ENCODE measurements at places on chromosomes 12 and 14. TPM values are rescaled to one million over a fixed set of nuclear protein-coding genes. Genes with fewer than 3 reads are reported as not detected.

GRCh38 chr12:115267891-115268290, 583.9 kb upstream of the TBX3 start:
- no peak for DNase-seq

DNA sequence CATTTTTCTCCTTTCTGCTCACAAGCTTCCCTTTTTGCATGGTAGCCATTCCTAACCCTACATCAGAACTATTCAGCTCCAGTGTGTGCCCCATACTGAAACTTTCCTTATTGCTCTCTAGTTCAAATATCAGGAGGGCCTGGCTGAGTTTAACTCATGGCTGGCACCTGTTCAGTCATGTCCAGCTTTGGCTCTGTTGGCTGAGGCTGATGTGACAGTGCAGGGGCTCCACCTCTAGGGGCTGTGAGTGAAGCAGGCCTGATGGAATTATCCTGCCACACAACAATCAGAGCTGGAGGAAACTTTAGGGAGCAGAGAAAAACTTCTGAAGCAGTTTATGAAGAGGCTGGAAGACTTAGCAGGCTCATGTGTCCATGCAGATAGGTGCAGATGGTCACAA, 8.5 kb downstream of the COQ6 start:
- DNase-seq = no peak

DNA sequence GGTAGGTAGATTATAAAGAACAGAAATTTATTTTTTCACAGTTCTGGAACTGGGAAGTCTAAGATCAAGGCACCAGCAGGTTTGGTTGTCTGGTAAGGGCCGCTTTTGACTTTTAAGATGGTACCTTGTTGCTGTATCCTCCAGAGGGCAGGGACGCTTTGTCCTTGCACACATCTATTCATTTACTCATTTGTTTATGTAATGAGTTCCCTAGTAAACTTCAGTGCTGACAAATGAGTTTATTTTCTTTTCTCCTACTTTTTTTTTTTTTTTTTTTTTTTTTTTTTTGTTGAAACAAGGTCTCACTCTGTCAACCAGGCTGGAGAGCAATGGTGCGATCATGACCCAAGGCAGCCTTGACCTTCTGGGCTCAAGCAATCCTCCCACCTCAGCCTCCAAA, 195.7 kb downstream of the FBXL14 start:
- DNase-seq = no peak

DNA sequence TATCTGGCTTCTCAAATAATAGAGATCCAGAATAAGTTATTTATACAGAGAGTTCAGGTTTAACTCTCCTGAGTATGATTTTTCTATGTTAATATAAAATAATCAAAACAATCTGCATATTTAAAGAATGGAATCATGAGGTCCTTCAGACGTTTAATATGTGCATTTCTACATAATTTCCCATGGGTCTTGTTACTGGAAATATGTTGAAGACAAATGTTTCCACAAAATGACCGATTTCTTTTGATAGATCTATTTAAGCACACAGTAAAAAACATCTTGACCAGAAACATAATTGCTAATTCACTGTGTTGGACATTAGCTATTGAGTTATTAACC, 381.9 kb downstream of the APAF1 start:
- no peak for DNase-seq

DNA sequence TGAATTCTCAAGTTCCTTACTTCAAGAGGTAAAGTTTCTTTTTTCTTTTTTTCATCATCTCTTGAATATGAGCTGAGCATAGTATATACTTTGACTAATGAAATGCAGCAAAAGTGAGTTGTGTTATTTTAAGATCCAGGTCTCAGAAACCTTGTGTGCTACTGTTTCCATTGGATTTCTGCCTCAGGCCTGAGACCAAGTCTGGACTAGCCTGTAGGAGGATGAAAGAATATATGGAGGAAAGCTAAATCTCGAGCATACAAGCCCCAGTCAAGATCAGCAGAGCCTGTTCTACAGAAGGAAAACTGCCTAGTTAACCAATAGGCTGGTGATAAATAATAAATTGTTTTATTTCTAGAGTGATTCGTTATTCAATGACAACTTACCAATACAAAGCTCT, 652.5 kb downstream of the C12orf50 start:
- DNase-seq = no peak

DNA sequence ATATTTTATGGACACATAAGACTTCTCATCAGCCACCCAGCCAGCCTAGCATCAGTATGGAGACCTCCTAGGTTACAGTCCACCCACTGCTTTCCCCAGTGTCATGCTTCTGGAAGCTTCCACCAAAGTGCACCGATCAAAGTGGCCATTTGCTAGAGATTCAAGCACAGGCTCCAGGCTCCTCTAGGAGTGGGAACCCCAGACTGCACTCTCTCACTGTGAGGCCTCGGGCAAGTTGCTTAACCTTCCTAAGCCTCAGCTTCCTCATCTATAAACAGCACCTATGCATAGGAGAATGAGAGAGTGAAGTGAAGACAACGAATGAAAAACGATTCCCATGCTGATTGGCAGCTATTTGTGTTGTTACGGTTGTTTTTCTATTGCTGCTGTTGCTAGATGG, 94.4 kb downstream of the DICER1 start:
- no peak for DNase-seq

GRCh38 chr12:109385339-109386058, 37.8 kb downstream of the MYO1H start:
- no peak for DNase-seq

DNA sequence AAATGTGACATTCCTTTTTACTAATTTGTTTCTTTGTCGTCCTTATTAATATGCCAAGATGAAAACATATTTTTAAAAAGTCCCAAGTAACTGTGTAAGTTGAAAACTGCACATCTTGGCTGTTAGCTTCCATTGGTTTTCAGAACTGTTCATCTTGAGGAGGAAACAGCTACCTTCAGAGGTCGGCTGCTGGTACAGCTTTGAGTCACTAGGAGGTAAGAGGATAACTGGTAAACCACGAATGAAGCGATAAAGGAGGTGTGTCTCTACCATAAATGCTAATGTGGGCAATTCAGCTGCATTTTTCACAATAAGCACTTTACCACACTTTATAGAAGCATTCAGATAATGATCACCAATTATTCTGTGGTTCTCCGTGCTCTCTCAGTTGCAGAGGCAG, 137.5 kb upstream of the KRAS start:
- DNase-seq = no peak

GRCh38 chr14:61860294-61860918, 98.2 kb downstream of the SNAPC1 start:
- peak; percentile 53 for DNase-seq

DNA sequence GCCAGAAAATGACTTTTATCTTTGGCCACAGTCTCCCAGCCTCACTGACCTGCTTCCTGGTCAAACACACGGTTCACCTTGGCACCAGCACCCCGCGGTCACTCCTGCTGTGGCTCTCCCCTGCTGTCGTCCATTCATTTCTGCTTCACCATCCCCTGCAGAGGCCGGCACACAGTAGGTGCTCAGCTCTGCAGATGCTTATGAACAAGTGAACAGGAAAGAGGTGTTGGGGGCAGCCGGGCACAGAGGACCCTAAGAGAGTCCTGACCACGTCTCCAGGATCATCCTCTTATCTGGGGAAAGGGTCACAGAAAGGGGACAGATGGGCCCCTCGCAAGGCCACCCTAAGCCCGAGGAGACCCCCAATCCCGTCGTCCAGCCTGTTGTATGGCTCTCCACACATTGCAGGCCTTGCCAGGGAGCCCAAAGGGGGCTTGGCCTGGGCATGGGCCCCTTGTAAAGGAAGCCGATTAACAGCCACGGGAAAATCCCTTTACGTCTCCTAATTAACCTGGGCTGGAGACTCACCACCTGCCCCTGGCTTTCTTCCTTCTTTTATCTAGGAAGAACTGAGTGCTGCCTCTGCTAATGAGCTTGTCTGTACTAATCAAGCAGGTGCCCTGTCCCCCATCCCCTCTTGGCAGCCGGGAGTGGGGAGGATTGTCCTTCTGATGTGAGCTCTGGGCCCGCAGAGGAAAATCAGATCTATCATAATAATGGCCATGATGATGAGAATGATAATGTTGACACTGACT, 119.2 kb downstream of the AACS start:
- DNase-seq = no peak

DNA sequence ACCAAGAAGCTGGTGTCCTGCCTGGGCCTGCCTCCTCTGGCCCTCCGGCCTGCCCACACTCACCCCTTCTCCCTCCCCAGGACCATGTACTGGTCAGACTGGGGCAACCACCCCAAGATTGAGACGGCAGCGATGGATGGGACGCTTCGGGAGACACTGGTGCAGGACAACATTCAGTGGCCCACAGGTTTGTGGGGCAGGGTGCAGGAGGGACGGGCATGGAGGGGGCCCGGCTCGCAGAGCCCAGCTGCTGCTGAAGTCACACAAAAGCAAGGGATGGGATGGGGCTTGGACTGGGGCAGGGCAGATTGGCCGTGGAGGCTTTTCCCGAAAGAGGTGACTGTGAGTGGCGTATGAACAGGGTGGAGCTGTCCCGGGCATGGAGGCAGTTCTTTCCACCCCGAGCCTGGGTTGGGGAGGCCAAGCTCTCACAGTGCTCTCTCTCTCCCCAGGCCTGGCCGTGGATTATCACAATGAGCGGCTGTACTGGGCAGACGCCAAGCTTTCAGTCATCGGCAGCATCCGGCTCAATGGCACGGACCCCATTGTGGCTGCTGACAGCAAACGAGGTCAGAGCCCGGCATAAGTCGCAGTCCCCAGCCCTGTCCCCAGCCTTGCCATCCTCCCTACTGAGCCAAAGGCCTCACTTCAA, 7.8 kb upstream of the NXPH4 start:
- no peak for DNase-seq

Gene RHOJ
- not detected for polyA plus RNA-seq

Gene SLC17A8
- not detected for polyA plus RNA-seq

Gene TPPP2
- polyA plus RNA-seq = not detected

Gene MYF5
- polyA plus RNA-seq = not detected
